ENCODE measurements at places on chromosomes 1 and 21.

DNA sequence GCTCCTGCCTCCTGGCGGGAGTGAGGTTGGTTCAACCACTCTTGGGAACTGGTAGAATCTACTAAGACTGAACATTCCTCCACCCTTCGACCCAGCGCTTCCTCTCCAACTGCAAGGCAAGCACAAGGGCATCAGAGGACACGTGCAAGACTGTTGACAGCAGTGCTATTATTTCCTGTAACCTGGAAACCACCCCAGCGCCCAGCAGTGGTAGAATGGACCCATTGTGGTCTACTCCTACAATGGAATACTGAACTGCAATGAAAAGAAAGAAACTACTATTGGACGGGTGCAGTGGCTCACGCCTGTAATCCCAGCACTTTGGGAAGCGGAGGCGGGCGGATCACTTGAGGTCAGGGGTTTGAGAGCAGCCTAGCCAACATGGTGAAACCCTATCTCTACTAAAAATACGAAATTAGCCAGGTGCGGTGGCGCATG lies 33.0 kb upstream of the TARDBP start:
- no peak for DNase-seq

GRCh38 chr1:54462597-54463258 lies 56.5 kb upstream of the SSBP3 start:
- DNase-seq, result no peak

DNA sequence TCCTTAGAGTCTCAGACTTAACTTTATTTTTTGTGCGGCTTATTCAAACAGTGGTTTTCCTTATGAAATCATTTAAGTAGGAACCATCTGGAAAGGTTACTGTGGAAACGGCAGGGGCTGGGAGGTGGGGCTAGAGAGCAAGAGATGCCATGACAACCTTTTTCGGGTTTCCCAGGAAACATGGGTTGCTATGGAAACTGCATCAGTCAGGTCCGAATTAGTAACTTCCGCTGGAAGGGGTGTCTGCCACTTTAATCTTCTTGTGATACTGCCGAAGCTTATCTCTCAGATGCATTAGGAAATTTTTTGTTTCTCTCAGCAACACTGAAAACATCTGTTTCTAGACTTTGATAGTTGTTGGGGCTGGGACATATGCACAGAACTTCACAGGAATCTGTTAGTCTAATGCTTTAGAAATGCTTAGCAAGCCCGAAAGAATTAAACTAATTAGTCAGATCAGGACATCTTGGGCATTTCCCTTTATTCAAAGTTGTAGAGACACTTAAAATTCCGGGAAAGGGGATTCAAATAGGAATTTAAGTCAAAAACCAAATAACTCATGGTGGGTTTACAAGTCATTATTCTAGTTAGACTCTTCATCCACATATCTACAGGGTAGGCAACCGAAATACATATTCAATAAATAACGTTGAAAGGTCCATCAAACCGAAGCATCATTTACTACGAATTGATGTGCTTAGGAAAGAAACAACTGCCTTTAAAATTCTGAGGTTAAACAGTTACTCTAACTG lies 2.6 kb downstream of the KCNA3 start:
- peak; percentile 44 for DNase-seq

DNA sequence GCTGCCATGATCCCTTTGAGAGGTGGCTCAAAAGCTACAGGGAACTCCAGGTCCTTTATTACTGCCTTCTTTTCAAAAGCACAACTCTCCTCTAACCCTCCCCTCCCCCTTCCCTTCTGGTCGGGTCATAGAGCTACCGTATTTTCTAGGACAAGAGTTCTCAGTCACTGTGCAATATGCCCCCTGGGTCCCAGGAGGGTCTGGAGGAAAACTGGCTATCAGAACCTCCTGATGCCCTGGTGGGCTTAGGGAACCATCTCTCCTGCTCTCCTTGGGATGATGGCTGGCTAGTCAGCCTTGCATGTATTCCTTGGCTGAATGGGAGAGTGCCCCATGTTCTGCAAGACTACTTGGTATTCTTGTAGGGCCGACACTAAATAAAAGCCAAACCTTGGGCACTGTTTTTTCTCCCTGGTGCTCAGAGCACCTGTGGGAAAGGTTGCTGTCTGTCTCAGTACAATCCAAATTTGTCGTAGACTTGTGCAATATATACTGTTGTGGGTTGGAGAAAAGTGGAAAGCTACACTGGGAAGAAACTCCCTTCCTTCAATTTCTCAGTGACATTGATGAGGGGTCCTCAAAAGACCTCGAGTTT lies 3.1 kb downstream of the BTG2 start:
- no peak for DNase-seq

- DNase-seq, result no peak
These were observed 269.2 kb upstream of the RGS18 start for GRCh38 chr1:191888996-191889622.

- DNase-seq, result no peak
These were observed 26.2 kb downstream of the ERI3 start for GRCh38 chr1:44328671-44329416.

GRCh38 chr1:221187174-221187573 lies 307.9 kb downstream of the HLX start:
- DNase-seq, result no peak

DNA sequence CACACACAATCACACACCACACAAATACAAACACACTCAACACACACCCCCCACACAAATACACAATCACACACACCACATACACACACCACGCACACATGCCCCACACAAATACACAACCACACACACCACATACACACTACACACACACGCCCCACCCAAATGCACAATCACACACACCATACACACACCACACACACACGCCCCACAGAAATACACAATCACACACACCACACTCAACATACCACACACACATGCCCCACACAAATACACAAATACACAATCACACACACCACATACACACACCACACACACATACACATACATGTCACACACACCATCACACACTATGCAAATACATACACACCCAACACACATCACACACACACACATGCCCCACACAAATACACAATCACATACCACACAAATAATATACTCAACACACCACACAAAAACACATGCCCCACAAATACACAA lies 50.2 kb downstream of the PRDM15 start:
- no peak for DNase-seq

GRCh38 chr1:239587066-239587465 lies 200.7 kb downstream of the CHRM3 start:
- DNase-seq, result no peak

- DNase-seq, result no peak
These were observed 63.5 kb upstream of the NRIP1 start for GRCh38 chr21:15128267-15128666.

GRCh38 chr21:21018821-21019220 lies 20.6 kb downstream of the NCAM2 start:
- no peak for DNase-seq

GRCh38 chr1:14553711-14554110 lies 44.8 kb upstream of the KAZN start:
- DNase-seq, result no peak

GRCh38 chr1:39995973-39996393 lies 41.0 kb downstream of the MFSD2A start:
- no peak for DNase-seq

DNA sequence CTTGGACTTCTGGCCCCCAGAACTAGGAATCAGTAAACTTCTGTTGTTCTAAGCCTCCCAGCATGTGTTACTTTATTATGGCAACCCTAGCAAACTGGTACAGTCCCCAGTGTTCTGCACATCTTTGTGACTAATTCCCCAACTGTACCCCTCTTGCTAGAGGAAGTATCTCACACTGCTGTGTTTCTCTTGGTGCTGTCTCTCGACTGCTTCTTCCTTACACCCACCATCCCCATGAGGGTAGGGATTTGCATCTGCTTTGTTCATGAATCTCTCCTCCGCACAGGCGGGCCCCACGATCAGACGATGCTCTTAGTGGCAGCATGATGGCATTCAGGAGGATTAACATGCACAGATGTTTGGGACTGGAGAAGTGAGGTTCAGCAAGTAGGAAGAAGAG lies 46.7 kb downstream of the CLIC6 start:
- no peak for DNase-seq

DNA sequence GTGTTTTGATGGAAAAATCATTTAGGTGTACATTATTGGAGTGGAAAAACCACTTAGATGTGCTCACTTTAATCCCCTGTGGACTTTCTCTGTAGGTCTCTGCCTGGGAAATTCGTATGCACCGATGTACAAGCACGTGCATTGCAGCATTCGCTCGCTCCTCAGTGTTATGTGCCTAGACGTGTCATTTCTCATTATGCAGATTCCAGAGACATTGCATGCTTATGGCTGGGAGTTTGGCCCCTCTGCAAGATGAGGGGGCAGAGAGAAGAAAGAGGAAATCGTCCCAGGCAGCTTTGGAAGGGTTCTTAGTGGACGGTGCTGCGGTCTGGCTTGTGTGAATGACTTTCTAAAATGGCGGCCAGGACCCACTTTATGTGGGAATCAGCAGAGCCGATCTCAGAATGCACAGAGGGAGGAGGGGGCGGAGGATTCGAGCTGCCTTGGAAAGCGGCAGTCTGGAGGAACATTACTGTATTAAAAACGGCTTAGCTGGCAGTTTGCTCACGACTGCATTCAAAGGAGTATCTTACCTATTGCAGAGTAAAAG lies 2.3 kb downstream of the SPEN start:
- DNase-seq, result no peak

- DNase-seq, result no peak
These were observed 563.9 kb upstream of the NR5A2 start for GRCh38 chr1:199463521-199464127.

DNA sequence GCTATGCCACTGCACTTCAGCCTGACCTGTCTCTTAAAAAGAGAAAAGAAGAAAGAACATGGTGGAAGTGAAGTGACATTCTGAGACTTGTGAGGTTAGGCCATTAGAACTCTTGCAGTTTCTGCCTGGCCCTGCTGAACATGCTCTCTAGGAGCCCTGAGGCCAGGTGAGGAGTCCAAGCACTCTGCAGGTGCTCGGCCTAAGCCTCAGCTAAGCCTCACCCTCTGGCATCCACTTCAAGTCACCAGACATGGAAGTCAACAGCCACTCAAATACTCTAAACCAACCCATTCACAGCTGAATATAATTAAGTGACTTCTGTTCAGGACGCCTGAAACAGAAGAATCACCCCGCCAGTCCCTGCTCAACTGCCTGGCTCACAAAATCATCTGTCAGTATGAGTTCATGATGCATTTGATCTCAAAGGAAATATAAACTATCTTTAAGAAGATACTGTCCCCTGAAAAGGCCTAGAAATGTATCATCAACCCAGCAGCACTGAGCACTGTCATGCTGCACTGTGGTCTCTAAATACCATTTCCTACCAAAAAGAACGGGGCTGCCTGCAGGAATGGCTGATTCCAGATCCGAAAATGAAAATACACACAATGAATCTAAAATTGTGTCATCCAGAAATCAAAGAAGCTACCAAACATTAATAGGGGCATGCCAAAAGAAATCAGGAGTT lies 118.8 kb downstream of the PSMG1 start:
- DNase-seq, result no peak

- no peak for DNase-seq
These were observed 161.6 kb upstream of the VAMP3 start for GRCh38 chr1:7609311-7609994.

GRCh38 chr1:204529371-204529895 lies 13.2 kb downstream of the MDM4 start:
- no peak for DNase-seq

GRCh38 chr1:204873176-204873575 lies 2.5 kb downstream of the NFASC start:
- no peak for DNase-seq

- no peak for DNase-seq
These were observed 8.8 kb upstream of the AHCYL1 start for GRCh38 chr1:109975718-109976117.

DNA sequence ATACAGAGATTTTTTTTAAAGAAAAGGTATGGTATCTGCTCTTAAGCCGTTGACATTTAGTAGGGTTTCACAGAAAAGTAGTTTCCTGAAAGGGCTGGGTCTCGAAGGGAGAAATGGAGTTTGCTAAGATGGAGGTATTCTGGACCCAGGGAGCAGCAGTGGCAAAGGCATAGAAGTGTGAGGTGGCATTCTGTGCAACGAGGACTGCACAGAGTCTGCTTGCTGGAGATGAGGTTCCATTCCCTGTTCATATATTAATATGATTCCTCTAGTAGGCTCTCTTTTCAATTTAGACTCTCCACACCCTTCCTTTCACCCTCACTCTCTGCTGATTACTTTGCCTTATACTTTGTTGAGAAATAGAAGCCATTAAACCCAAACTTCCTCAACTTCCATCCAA lies 38.5 kb upstream of the PODN start:
- no peak for DNase-seq
